ENCODE measurements at places on chromosomes 5 and 9.

GRCh38 chr5:114977979-114978573 lies 191.6 kb downstream of the TRIM36 start:
- no peak for DNase-seq
- H3K4me1 ChIP-seq: no peaks in the 10 kb centered on the region
- H3K36me3 ChIP-seq: no peaks in the 10 kb centered on the region
- no peak overlapping the region for H3K27ac ChIP-seq
- no peak overlapping the region for H3K4me3 ChIP-seq
- no peaks in the 10 kb centered on the region for H3K27me3 ChIP-seq

GRCh38 chr9:84297162-84297821 lies 43.3 kb downstream of the SLC28A3 start:
- no peaks in the 10 kb centered on the region for H3K36me3 ChIP-seq
- no peak overlapping the region for H3K27ac ChIP-seq
- peaks cover 8% of the 10 kb centered on the region for H3K4me1 ChIP-seq
- no peak for DNase-seq

GRCh38 chr9:21770871-21771560 lies 31.4 kb upstream of the MTAP start:
- DNase-seq: no peak
- H3K4me3 ChIP-seq: no peak overlapping the region
- no peaks in the 10 kb centered on the region for H3K36me3 ChIP-seq
- H3K27me3 ChIP-seq: no peaks in the 10 kb centered on the region

DNA sequence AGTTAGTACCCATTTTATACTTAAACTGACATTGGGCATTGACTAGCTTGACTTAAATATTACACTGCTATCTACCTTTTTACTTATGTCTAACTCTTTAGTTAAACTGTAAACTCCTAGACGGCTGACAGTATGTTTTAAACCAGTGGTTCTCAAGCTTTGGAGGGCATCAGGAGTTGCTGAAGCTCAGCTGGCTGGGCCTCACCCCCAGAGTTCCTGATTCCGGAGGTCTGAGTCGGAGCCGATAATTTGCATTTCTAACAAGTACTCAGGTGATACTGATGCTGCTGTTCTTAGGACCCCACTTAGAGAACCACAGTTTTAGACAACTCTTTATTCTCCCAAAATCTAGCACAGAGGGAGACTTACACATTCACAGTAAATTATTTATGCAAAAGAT lies 63.3 kb upstream of the PCA3 start:
- no peaks in the 10 kb centered on the region for H3K4me1 ChIP-seq
- H3K27me3 ChIP-seq: no peaks in the 10 kb centered on the region
- H3K36me3 ChIP-seq: no peaks in the 10 kb centered on the region

DNA sequence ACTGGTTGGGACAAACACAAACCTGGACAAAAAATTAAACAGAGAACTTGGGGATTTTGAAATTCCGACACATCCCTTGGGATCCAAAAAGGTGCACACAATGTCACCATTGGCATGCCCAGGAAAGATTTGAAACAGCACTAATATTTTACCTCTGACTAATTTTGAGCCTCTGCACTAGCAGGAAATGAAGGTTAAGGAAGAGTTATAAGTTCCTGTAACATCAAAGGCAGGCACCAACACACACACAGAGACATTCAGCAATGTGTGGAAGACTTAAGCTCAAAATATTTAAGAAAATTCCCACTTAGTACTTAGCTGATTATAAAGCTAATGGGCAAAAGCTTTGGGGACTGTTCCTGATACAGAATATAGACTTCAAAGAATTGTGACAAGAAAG lies 247.0 kb downstream of the CDH9 start:
- no peaks in the 10 kb centered on the region for H3K27me3 ChIP-seq
- no peaks in the 10 kb centered on the region for H3K36me3 ChIP-seq
- H3K4me3 ChIP-seq: no peak overlapping the region
- no peak for DNase-seq
- no peaks in the 10 kb centered on the region for H3K4me1 ChIP-seq

DNA sequence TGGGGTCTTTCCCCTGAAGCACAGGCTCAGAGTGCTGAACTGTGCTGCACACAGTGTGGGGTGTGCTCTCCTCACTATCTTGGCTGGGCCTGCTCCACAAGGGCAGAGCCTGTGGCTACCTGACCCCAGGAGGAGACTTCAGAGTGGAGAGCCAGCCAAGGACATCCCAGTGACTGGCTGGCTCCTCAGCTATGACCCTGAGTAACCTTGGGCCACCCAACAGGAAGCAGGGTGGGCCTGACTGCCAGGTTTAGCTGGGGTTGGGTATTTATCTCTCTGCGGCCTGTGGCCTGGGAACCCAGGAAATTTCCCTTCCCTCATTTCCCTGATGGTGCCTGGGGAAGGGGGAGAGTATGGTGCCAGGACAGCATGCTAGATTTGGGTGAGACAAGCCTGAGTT lies 2.1 kb upstream of the EEIG1 start:
- DNase-seq: no peak
- peaks cover 31% of the 10 kb centered on the region for H3K4me1 ChIP-seq
- H3K4me3 ChIP-seq: no peak overlapping the region

DNA sequence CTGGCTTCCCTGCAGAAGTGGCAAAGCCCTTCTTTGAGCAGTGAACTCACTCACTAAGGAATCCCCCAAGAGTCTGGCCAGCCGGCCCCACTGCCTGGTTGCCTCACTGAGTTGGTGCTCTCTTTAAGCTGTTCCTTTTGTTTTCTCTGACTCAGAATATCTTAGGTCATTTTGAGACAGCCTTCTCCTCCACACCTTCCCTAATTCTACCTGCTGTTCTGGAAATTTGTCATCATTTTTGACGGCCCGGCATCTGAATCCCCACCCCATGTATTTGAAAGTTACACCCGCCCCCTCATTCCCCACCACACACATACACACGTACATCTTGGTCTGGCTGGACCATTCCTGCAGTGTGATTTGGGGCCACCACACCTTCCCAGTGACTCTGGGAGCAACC lies 41.8 kb downstream of the FGF1 start:
- H3K4me1 ChIP-seq: peaks cover 22% of the 10 kb centered on the region
- no peak overlapping the region for H3K4me3 ChIP-seq
- H3K36me3 ChIP-seq: no peaks in the 10 kb centered on the region
- peak overlapping the region; percentile 14 for H3K27ac ChIP-seq
- DNase-seq: no peak

GRCh38 chr5:107199756-107200155 lies 471.0 kb downstream of the EFNA5 start:
- H3K36me3 ChIP-seq: no peaks in the 10 kb centered on the region
- no peak for DNase-seq
- H3K27me3 ChIP-seq: no peaks in the 10 kb centered on the region
- no peak overlapping the region for H3K4me3 ChIP-seq

DNA sequence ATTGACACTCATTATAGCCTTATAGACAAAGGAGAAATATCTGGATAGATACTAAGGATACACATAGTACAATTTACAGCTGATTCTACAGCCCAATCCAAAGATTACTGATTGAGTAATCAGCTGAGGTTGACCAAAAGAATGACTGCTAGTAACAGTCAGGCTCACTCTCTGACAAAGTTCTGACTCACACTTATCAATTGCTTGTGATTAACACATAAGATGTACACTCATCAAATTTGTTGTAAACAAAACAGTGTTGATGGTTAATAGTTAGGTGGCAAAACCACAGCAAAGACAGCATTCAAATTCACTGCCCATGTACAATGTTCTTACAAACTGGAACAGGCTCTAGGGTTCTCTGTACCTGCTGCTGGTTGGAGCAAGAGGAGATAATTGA lies 422.7 kb downstream of the TLE1 start:
- no peak overlapping the region for H3K27ac ChIP-seq
- no peaks in the 10 kb centered on the region for H3K4me1 ChIP-seq
- no peaks in the 10 kb centered on the region for H3K36me3 ChIP-seq
- no peak overlapping the region for H3K4me3 ChIP-seq
- no peak for DNase-seq
- no peaks in the 10 kb centered on the region for H3K27me3 ChIP-seq

DNA sequence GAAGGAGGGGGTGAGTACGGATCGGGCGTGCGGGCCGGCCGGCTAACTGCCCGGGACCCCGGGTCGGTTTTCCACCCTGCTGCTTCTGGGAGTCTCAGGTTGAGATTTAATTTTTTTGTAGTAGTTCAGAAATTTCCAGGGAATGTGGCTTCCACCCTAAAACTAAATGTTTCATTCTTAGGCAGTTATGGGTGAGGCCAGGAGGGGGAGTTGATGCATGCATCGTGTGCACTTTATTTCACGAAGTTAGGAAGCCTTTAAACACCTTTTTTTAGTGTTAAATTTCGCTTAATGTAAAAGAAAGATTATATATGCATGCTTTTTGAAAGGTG lies 905 bp downstream of the CDK9 start:
- peak overlapping the region; percentile 91 for H3K27ac ChIP-seq
- peaks cover 47% of the 10 kb centered on the region for H3K36me3 ChIP-seq
- H3K4me1 ChIP-seq: peaks cover 47% of the 10 kb centered on the region
- no peak for DNase-seq

DNA sequence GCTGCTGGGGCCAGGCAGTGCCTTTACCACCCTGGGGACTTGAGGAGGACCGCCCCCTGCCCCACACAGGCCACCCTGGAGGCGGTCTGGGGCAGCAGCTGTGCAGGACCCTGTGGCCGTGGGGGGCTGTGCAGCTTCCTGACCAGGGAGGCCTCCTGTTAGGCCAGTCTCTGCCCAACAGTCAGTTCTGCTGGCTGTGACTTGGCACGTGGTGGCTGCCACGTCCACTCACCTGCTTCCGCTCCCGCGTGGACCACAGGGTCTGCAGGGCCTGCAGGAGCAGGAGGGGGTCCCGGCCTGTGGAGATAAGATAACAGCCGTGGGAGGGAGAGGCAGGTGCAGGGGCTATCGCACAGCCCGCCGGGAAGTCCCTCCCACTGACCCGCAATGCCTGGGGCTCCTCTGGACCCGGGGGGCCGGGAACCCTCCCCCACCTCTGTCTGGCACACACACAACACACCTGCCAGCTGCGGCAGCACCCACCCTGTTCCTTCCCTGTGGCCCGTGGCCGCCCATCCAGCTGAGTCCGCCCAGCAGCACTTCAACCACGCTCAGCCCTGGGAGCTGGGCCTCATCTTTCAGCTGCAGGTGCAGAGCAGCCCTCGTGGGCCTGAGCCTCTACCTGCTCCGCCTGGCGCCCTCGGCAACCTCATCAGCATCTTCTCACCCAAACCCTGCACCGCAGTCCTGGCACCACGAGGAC lies 39.7 kb downstream of the EXD3 start:
- no peaks in the 10 kb centered on the region for H3K36me3 ChIP-seq
- no peak overlapping the region for H3K4me3 ChIP-seq
- H3K4me1 ChIP-seq: no peaks in the 10 kb centered on the region

DNA sequence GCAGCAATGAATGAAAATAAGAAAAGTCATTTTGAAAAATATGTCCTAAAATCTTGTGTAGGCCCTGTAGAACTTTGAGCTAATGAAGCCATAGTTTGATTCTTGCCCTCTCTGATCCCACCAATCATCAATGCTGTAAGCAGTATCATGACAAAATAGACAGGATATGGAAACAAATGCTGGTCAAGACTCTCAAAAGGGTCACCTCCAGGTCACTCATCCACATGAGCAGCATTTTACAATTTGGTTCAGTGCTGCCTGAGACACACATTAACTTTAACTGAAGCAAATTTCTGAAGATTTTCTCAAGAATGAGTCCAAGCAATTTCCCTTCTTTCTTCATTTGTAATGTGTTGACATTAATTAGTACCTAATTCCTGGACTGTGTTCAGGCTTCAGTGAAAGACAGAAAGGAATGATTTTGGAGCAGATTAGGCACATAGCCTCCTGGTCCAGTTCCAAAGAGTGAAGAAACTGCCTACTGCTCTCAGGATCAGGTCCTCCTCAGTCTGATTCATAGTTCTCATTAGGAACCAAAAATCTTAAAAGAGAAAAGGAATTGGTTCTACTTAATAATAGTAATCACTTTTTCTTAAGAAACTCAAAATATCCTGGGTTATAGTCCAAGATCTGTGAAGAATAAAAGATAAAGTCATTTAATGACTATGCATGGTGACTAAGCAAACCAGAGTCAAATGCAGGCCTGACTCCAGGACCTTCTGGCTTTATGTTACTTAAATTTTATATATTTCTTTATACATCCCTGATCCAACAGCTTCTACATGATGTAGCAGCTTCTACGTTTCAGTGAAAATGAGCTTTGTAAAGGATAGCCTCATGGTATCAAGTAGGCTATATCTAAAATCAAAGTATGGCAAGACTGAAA lies 192.1 kb upstream of the RGMB start:
- no peaks in the 10 kb centered on the region for H3K36me3 ChIP-seq
- no peak overlapping the region for H3K27ac ChIP-seq
- H3K4me3 ChIP-seq: no peak overlapping the region
- H3K27me3 ChIP-seq: no peaks in the 10 kb centered on the region
- no peaks in the 10 kb centered on the region for H3K4me1 ChIP-seq
- no peak for DNase-seq

DNA sequence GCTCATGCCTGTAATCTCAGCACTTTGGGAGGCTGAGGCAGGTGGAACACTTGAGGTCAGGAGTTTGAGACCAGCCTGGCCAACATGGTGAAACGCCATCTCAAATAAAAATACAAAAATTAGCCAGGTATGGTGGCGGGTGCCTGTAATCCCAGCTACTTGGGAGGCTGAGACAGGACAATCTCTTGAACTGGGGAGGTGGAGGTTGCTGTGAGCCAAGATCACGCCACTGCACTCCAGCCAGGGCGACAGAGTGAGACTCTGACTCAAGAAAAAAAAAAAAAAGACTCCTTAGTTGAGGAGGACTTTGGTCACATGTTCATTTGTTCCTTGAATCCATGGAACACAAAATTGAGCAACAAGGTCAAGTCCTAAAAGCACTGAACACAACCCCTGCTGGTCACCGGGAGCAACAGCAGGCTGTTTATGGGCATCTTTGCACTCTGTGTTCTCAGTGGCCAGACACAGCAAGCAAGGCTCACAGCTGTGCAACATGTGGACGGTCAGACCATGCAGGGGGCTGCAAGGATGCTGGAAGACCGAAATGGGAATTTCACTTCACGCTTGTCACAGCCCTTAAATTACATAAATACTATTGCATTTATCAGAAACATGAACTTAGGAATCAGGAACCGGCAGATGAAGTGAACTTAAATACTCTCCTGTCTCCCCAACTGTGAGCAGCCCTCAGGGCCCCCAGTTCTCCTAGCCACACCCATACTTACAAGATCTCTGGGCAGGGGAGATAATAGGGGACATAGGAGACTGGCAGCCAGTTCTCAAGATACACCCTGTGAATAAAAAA lies 2.8 kb downstream of the GBGT1 start:
- no peak overlapping the region for H3K4me3 ChIP-seq
- DNase-seq: no peak
- H3K36me3 ChIP-seq: no peaks in the 10 kb centered on the region
- H3K27ac ChIP-seq: peak overlapping the region; percentile 21
- no peaks in the 10 kb centered on the region for H3K27me3 ChIP-seq

GRCh38 chr5:10355071-10355889 lies 1.8 kb downstream of the MARCHF6 start:
- H3K27me3 ChIP-seq: no peaks in the 10 kb centered on the region
- H3K27ac ChIP-seq: peak overlapping the region; percentile 98
- no peaks in the 10 kb centered on the region for H3K36me3 ChIP-seq
- peak overlapping the region; percentile 91 for H3K4me3 ChIP-seq
- peaks cover 37% of the 10 kb centered on the region for H3K4me1 ChIP-seq
